ENCODE measurements at places on chromosomes 2 and 18.

DNA sequence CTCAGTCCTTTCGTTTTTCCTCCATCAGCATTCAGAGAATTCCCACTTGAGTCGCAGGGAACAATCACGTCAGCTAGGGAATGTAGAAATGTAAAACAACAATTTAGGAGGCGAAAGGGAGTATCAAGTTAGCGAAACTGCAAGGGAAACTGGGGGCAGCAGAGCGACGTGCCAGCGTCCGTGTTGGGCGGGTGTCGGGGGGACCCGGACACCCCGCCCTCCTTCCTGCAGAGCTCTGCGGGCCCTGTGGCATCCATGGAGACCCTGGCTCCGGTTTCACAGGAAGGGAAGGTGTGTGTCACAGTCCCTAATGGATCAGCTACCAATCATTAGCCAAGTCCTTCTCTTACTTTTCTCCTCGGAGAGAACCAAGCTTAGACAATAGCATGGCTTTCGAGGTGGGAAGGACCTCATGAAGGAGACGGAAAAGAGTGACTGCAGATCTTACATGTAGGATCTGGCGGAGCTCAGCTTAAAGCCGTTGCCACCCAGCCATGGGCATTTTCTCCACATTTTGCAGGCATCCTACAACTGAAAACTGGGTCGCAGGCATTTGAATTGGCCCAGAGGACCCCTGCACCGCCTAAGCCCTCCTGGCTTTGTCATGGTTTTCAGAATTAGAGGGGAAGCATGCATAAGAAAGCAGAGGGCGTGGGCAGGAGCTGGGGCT, 33.7 kb downstream of the SOX11 start:
- DNase-seq: no peak

- DNase-seq: no peak
These were observed 25.5 kb downstream of the ACVR1C start for GRCh38 chr2:157603198-157603597.

DNA sequence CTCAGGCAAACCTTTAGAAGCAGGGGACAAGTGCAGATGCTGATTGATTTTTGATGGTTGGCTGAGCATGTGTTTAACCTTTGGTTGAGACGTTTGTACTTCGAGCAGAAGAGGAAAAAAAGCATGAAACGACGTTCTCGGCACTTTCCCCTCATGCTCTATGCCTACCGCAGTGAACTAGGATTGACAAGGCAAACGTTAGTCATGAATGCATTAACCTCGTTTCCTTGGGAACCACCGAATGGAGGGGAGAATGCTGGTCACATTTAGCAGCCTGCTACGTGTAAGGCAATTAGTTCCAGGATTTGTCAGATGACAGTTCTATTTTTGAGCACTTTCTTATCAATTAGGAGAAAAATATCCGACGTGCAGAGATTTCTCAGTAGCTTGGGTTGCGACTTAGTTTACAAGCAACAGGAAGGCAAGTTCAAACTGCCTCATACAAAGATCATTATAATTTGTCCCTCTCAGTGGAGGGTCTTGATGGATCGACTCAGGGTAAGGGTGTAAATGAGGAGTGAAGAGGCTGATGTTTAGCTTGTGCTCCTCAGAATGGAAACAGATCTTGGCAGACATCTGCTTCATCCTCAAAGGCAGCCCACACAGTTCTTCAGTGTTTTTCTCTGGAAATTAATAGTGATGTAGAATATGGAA, 47.4 kb upstream of the GPR45 start:
- DNase-seq: no peak

DNA sequence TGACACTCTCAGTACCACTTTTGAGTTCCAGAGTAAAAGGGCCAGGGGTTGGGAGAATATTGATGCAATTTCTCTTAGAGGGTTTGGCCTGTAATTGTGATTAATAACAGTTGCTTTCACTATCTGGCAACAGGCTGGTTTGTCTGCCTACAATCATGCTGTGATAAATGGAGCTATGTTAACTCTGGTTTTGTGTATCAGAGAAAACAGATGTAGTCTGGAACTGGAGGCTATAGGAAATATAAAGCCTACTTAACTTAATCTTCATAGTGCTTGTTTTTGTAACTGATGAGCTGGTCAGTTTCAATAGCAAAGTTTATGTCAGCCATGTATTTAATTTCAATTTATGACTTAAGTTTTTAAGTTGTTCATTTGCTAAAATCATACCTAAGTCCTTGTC, 138.0 kb downstream of the AGPS start:
- DNase-seq: no peak

GRCh38 chr2:69544951-69545350, 98.6 kb downstream of the AAK1 start:
- no peak for DNase-seq

GRCh38 chr2:64930258-64930671, 58.9 kb upstream of the SLC1A4 start:
- DNase-seq: no peak

DNA sequence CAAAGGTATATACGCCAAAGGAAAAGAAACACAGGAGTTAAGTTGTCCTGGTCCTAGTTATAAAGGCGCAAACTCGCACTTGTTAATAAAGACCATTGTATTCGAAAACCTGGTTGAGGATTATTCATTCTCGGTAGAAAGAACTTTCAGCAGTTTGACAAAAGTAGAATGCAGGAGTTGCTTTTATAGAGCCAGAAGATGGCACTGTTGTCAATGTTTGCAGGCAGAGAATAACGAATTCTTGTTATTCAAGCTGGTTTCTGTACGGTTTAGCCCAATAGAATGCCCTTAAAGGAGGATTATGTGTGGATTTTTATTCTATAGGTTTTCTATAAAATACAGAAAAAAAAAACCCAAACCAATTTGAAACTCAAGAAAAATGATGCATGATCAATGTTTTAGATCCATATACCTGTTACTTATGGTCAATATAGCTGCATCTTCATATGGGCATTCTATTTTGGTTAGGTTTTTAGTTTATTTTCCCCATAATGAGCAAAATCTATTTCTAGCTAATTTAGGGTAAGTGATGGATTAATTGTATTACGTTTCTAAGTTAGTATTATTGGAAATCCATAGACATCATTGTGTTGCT, 510.3 kb downstream of the PLCL1 start:
- no peak for DNase-seq

DNA sequence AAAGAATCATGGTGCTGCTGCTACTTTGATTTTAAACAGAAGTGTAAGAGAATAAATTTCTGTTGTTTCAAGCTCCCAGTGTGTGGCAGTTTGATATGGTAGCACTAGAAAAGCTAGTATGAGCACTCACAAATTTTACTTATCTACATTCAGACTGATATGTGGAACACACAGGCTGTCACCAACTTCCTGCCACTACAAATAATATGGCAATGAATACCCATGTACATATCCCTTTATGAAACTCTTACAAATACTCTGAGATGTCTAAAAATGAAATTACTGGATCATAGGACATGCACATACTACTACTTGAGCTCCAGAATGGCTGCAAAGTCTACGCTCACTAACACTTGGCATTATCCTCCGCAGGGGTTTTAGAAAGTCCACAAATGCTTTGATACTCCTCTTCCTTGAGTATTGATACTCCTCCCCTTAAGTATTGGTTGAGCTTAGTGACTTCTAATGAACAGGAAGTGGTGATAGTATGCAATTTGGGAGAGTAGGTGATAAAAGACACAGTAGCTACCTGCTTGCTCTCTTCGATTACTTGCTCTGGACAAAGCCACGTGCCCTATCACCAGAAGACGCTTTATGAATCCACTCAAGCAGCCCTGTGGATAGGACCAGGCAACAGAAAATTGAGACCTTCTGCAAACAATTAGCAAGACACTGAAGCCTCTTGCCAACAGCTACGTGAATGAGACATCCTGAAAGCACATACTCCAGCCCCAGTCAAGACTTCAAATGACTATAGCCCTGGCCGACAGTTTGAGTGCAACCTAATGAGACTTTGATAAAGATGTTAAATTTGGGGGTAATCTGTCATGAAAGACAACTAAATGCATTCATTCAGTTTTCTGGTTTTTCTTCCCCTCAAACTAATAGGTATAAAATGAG, 35.4 kb downstream of the FBXO11 start:
- DNase-seq: no peak

Measured in stimulated activated CD4-positive, alpha-beta T cell treated with anti-CD3 and anti-CD28 coated beads, Interleukin-4, amount 100 ng/mL, for 1 hour (primary cell).